ENCODE measurements at places on chromosomes 6 and 20. TPM values are rescaled to one million over a fixed set of nuclear protein-coding genes. Genes with fewer than 3 reads are reported as not detected.

The GPX5 gene
- total RNA-seq: not detected

The RAB32 gene
- total RNA-seq: 82.1 TPM

The SLC44A4 gene
- total RNA-seq: not detected

The SOBP gene
- total RNA-seq: 8.8 TPM

The PERP gene
- total RNA-seq: 21.1 TPM

The SYNDIG1 gene
- total RNA-seq: under 0.01 TPM

The GNAS-AS1 gene
- total RNA-seq: 2.0 TPM

The ATG5 gene
- total RNA-seq: 48.5 TPM

The PRSS35 gene
- total RNA-seq: 0.37 TPM

The KIF3B gene
- 30.3 TPM for total RNA-seq

The SSTR4 gene
- not detected for total RNA-seq

The TULP4 gene
- 84.1 TPM for total RNA-seq

The LINC00237 gene
- not detected for total RNA-seq

The NOTCH4 gene
- 0.73 TPM for total RNA-seq

The MAFB gene
- 4.7 TPM for total RNA-seq

The TSHZ2 gene
- total RNA-seq: 6.8 TPM

The VNN1 gene
- total RNA-seq: not detected

The LSM14B gene
- total RNA-seq: 34.8 TPM

The CASS4 gene
- 0.20 TPM for total RNA-seq

The ASF1A gene
- total RNA-seq: 14.7 TPM

The RGS17 gene
- total RNA-seq: 26.1 TPM

The CCND3 gene
- total RNA-seq: 50.2 TPM

The SUMO4 gene
- total RNA-seq: 1.8 TPM

The TAGAP gene
- not detected for total RNA-seq

The IL17A gene
- not detected for total RNA-seq

The TREM2 gene
- total RNA-seq: not detected

The IRAK1BP1 gene
- 7.4 TPM for total RNA-seq

The SERAC1 gene
- total RNA-seq: 4.4 TPM

The GPR6 gene
- total RNA-seq: not detected

The COL21A1 gene
- total RNA-seq: 5.3 TPM

The ZBP1 gene
- not detected for total RNA-seq

The CITED2 gene
- 105 TPM for total RNA-seq

The ZNF334 gene
- 0.37 TPM for total RNA-seq

The GMPR gene
- total RNA-seq: 2.7 TPM

Measured in subcutaneous preadipocyte (primary cell).